ENCODE measurements at places on chromosomes 1 and 21.

- DNase-seq, result no peak
These were observed 100.5 kb downstream of the TEX35 start for GRCh38 chr1:178613271-178613945.

DNA sequence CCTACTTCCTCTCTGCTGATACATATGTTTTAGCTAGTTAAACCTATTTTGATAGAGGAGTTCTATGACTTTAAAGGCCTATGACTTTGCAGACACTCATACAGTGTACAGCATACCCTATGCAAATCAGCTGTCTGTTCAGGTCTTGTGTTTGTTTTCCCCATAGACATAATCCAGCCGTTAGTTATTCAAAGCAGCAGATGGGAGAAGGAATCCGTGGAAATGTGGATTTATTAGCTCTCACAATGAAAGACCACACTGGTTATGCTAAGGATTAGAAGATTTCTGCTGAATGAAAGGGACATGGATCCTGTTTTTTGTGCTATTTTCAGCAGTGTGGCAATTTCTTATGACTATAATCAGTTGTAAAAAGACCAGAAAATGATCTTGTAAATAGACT lies 59.8 kb downstream of the MAST2 start:
- no peak for DNase-seq

DNA sequence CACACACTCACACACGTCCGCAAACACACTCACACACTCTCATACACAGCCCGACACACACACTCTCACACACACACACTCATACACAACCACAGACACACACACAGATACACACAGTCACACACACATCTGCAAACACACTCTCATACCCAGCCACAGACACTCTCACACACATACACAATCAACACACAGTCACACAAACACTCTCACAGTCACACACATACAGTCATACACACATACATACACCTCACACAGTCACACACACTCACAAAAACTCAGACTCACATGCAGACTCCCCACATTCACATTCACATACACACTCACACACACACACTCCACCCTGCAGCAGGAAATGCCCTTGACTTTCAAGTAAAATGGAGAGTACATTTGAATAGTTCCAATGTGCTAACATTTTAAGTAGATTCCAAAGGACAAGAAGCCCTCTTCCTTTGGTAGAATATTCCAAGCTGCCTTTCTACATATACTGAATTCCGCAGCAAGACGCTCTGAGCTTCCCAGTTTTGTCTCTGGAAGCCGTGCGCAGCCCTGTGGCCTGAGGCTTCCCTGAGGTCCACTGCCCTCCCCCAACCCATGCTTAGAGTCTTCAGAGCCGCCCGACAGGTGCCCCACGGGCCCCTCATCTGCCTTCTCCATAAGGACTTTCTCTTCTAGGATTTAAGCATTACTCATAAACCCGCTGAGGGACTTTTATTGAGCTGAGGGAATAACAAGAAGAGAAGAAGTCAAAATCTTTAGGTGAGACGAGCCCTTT lies 9.7 kb downstream of the BATF3 start:
- DNase-seq, result no peak

DNA sequence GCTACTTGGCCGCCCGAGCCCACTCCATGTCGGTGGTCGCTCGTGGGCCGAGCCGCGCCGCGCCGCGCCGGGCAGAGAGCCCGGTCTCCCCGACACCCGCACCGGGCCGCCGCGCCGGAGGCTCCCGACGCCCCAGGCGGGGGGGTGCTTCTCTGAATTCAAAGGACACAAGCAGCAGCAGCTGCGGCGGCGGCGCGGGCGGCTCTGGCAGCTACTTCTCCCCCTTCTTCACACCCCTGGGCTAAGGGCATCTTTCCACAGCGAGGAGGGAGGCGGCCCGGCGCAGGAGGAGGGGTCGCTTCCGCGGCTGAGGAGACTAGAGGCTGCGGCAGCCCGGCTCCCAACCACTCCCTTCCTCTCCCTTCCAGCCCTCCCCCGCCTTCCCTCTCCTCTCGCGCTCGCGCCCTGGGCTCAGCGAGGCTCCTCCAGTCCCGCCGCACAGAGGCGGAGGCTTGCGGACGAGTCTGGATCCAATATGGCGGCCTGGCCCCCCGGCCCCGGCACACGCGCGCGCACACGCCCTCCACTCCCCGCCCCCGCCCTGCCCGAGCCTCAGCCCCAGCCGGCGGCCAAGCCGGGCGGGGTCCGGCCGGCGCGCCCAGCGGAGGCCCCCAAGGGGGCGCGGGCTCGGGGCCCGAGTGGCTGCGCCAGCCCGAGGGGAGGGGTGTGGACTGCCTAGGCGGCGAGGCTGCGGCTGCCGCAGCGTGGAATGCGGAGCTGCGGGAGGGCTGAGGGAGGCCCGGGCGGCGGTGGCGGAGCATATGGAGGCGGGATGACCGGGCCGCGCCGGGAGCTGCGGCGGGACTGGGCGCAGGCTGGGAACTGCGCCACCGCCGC lies at the start of gene CDC42BPA:
CDC42BPA (minus strand) TSS at position 477 of the 837 bp plus-strand sequence. CDS start 1,310 bp downstream, outside the sequence.
- DNase-seq, result peak; percentile 5

GRCh38 chr1:32618673-32619221 lies 31.6 kb downstream of the ZBTB8OS start:
- no peak for DNase-seq

DNA sequence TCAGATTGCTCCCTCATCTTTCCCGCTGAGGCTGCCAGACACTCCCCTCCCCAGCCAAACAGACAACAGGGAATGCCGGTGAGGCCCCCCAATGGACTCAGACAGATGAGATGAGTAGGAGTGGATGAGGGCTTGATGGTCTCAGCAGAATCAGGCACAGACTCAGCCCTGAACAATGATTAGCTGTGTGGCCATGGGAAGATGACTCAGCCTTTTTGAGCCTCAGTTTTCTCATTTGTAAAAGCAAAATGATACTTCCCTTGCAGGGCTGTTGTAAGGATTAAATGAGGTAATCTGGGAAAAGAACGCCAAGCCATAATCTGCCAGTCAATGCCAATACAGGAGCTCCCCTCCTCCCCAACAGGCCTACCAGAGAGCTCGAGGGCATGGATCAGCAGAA lies 12.4 kb downstream of the C1orf198 start:
- no peak for DNase-seq

- DNase-seq, result no peak
These were observed 98.5 kb downstream of the ATG4C start for GRCh38 chr1:62882201-62883104.

DNA sequence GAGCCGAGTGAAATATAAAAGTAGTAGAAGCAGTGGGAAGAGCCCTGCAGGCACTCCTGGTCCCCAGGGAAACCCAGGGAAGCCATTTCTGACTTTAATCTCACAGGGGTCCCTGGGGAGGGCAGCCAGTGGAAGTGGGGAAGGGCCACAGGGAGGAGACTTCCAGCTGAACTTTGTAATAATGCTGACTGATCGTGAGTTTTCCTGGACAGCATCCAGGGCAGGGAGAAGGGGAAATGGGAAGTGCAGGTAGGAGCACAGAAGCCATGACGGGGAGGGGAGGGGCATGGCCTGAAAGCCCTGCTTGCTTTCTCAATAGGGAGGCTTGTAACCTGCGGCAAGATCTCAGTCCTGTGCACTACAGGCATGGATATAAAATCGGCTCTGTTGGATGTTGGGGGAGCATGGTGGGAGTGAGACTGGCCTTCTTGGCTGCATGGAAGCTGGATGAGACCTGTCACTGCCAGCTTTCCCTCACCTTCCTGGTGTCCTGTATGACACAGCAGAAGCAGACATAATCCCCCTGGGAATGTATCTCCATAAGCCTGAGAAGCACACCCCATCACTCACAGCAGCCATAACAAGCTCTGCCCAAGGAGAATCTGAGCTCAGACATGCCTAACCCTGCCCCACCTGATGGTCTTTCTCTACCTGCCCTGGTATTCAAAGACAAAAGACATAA lies 15.1 kb upstream of the MX1 start:
- DNase-seq, result no peak

GRCh38 chr1:208085655-208086515 lies 158.3 kb downstream of the PLXNA2 start:
- no peak for DNase-seq

DNA sequence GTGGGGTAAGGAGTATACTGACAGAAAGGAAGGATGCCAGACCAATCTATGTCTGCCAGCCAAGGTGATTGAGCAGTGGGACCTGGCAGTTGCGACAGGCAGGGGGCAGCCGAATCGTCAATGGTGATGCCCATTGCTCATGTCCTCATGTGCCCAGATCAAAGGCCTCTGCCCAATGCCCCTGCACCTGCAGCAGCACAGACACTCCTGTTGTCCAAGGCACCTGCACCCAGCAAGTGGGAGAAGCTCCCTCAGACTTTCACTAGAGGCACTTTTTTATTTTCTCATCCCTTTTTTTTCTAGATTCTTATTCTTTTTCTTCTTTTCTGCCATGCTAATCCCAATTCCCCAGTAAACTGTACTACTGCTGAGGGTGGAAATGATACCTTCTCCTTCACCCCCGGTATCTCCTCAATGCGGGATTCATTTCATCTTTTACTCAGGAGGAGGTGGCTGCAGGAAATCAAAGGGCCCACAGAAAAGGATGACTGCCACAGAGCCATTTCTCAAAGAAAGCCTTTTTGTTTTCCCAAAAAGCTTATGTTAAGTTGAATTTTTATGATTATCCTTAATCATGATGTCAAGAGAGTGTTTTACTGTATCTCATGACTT lies 332.0 kb downstream of the PAPPA2 start:
- no peak for DNase-seq

DNA sequence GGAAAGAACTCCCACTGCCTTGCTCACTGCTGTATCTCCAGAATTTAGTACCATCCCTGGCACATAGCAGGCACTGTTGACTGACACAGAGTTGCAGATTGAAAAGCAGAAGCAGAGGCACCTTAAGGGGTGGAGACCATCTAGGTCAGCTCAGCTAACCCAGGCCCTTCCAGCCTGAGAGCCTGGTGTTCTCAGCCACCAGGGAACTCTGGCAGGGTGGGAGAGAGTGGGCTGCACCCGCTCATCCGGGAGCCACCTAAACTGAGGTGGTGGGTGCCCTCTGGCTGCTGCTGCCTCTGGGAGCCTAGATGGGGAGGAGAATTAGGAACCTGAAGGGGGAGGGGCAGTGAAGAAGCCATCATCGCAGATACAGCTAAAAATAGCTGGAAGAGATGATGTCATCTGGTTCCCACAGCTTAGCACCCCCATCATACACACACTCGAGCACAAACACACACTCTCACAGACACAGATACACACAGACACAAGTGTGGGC lies 1.5 kb upstream of the TSPAN1 start:
- DNase-seq, result no peak

GRCh38 chr1:14786109-14786675 lies 187.7 kb downstream of the KAZN start:
- DNase-seq, result no peak

DNA sequence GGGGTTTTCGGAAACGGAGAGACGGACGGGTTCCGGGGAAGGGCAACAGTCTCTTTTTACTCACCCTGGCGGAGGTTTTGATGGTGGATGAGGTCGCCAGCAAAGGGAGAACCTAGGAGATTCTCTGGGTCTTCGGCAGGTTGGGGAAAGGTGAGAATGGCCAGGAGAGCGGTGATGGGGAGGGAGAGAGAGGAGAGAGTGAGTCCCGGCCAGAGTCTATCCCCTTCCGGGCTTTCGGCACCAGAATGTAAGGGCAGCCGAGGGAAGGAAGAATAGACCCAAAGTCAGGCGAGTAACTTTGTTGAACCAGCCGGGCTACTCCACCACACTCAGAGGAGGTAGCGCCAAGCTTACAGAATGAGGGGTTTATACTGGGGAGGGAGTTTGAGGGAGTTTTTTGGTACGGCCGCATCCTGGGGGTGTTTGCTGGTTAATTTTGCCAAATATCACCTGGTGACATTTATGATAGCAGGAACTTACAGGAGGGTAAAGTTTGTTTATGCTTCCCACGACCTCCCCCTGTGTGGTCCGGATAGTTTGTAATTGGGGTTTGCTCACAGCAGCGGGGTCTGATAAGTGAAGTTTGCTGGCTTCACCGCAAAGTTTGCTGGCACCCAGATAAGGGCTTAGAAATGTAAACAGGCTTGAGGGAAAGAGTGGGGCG lies 141.1 kb upstream of the ETV3 start:
- no peak for DNase-seq

- DNase-seq, result no peak
These were observed 136.4 kb upstream of the DEPDC1 start for GRCh38 chr1:68633141-68633919.

DNA sequence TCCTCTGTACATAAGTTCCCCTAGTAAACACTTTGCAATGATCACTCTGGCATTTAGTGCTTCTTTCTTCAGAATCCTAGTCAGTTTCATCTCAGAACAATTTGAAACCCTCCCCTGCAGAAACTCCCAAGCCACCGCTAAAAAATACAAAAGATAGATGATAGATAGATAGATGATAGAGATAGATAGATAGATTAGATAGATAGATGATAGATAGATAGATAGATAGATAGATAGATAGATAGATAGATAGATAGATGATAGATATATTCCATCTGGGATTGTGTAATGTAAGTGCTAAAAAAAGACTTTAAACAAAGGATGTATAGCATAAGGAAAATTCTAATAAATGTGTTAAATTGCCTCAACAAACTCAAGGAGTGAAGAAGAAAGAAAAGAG lies 212.6 kb upstream of the POGK start:
- no peak for DNase-seq

GRCh38 chr1:111192074-111192473 lies 8.4 kb downstream of the DENND2D start:
- no peak for DNase-seq

- no peak for DNase-seq
These were observed 8.0 kb upstream of the SYTL1 start for GRCh38 chr1:27333717-27334279.

DNA sequence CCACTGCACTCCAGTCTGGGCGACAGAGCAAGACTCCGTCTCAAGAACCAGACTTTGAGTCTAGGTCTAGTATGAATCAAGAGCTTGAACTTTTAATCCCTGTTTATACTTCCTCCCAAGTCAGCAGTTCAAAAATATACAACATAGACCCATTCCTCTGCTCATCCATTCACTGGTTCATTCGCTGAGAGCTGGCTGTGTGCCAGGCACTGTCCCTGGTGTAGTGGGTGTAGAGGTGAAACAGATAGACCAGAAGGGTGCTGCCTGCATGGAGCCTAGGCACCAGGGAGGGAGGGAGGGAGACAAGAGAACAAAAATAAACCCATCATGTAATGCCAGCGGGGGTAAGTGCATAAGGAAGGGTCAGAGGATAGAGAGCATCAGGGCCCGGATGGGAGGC lies 25.5 kb upstream of the SEC16B start:
- no peak for DNase-seq

- no peak for DNase-seq
These were observed 27.0 kb downstream of the PAX7 start for GRCh38 chr1:18657506-18658201.

DNA sequence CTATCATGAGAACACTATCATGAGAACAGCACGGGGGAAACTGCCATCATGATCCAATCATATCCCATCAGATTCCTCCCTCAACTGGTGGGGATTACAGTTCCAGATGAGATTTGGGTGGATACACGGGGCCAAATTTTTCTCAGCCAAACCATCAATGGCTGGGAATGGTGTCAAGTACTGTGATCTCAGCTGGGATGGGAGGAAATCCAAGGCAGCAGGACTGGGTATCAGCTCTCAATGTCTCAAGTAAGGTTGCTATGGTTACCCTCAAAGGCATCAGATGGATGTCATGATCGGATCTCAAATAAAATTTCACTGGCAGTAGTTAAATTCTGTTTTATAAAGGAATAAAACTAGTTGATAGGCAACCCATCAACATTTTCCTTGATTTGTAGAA lies 399.0 kb downstream of the KCNT2 start:
- DNase-seq, result no peak
